ENCODE measurements at places on chromosomes 7 and 10. TPM values are rescaled to one million over a fixed set of nuclear protein-coding genes. Genes with fewer than 3 reads are reported as not detected.

DNA sequence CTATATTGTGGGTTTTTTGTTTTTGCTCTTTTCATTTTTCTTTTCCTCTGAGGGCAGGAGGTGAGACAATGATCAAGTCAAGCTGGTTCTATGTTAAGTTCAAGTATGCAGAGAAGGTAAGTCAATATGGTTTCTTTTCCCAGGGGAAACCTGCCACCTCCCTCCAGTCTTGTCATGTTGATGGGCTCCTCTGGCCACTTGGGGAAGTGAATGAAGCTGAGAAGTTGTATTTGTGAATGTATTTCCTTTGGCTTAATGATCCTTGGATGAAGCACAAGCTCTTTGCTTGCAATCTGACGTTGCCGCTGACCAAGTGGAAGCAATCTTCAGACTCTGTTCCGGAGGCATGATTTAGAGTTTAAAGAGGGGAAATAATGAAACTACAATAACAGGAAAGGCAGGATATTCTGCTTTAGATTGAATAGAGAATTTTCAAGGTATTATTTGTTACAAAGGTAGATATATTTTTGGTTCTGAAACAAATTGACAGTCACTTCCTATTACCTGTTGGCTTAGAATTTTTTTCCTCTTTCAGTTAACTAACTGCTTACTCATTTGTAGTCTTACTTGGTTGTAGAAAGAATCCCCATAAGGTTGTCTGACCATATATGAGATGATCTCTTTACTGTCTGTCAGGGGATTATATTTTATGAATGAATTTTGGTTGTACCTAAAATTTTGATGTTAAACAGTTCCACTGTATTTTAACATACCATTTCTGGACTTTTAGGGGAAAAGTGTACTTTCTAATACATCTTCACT, 369.6 kb downstream of the AUTS2 start:
- DNase-seq: no peak

GRCh38 chr7:10646194-10646593, 327.5 kb upstream of the PHF14 start:
- no peak for DNase-seq

The MAGI2 gene
- total RNA-seq: 3.9 TPM

DNA sequence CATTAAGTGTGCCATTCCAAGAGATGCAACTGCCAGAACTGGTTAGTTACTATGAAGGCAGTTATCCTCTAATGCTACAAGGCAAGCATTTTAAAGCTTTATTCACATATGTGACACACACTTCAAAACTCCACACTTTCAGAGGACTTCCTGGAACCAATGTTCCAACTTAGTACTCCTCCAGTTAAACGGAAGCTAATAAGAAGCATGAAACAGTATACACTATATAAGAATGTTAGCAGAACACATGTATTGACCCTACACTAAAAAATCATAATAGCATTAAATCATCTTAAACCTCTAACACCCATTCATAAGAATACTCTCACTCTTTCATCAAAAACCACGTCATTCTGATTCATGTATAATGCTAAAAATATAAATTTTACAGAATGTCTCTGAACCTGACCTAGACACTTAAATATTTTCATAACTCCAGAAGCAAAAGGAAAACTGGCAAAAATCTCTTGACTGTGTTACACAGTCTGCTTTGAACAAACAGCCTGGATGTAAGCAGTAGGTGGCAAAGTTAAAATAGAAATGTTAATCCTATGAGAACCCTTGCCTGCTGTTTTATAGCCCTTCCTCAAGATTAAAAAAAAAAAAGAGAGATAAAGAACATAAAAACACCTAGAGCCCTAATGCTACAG, 135.0 kb downstream of the SEMA3C start:
- DNase-seq: no peak

DNA sequence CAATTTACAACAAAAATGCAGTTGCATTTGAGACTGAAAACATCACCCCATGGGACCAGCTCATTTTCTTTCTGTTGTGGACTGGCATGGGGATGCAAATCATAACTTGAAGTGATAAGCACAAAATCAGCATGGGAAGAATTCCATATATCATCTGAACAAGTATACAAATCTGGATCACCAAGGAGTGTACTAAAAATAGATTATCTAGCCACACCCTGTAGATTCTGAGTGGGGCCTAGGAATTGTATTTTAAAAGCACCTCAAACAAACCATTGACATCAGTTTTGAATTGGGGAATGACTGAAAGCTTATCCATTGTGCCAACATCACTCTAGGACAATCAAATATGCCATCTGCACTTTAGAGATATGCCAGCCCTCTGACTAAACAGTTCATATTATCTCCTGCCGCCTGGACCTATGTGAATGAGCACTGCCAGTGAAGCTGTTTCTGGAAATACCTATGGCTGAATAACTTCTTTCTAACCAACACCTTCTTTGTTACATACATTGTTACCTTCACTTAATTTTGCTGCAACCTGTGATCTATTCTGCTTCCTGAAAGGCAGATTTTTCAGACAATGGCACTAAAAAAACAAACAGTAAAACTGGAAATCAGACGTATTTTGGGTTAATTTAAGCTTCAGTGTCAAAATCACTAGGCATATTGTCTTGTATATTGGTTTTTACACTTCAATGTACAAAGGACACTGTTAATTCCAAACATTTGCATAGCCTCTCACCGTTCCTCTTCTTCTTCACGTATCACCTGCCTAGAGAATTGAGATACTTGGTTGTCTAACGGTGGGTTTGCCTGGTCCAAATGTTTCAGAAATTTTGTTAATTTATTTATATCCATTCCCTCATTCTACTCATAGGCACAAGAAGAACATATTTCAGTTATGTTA, 42.4 kb upstream of the HGF start:
- DNase-seq: no peak

GRCh38 chr10:71850743-71851464, at the start of gene PSAP:
PSAP (minus strand) TSS chr10:71851251; CDS start chr10:71851221, 30 bp downstream.
- DNase-seq: peak; percentile 100

The TET1 gene
- 2.9 TPM for total RNA-seq

- no peak for DNase-seq
Observed at GRCh38 chr10:83272666-83273434, 866.5 kb upstream of the GHITM start.

The PRSS1 gene
- not detected for total RNA-seq

DNA sequence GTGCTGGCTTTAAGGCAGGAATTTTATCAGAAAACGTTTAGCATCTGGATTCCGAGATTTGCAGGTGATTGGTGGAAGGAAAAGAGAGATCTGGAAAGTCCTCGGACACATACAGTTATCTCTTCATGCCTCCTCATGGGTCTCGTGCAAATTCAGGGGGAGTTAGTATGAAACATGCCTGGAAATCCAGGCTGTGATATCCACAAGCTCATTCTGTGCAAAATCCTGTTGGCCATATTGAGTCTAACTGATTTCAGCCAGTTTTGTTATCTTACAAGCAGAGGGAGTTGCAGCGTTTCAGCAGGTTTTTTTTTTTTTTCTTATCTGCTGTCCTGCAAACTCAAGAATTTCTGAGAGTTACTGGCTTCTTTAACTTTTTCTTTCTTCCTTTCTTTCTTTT, 411.5 kb downstream of the GALNT17 start:
- DNase-seq: no peak

- DNase-seq: no peak
Observed at GRCh38 chr10:115141254-115141653, 48.1 kb downstream of the ATRNL1 start.

The UCN3 gene
- not detected for total RNA-seq

The PLAC9 gene
- 29.1 TPM for total RNA-seq

Data from Right ventricle myocardium superior (tissue), 1 donor.